ENCODE measurements at places on chromosomes 12 and 14.

DNA sequence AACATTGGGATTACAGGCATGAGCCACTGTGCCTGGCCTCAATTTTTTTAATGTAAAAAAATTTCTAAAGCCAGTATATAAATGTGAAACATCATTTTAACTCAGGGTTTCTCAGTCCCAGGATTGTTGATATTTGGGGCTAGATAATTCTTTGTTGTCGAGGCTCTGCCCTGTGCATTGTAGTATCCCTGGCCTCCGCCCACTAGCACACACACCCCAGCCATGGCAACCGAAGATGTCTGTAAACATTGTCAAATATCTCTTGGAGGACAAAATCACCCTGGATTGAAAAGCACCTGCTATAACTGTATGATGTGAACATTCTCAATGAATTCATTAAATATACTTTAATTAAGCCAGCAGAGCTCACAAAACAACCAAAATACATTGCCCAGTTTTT is 8.4 kb upstream of the CIT start:
- no peak for DNase-seq

DNA sequence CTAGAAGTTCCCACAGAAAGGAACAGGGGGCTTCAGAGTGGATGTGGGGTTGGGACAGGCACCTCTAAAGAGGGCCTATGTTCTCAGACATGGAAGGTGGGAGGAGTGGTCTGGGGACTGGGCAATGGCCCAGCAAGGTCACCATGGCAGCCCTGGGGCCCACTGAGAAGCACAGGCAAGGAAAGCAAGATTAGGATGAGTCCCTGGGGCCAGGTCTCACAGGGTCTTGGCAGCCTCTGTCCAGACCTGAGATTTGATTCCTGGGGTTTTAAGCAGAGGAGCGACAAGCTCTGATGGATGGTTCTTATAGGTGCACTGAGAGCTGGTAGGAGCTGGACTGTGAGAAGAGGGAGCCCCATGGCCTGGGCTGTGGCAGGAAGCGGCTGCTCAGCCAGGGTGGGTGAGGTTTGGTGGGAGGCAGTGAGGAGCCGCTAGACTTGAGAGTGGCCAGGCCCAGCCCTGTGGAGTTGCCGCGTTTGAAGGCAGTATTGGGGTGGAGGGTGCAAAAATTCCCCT is 44.0 kb downstream of the DLK1 start:
- no peak for DNase-seq

GRCh38 chr12:113477842-113478215 is 6.2 kb upstream of the LHX5 start:
- no peak for DNase-seq

DNA sequence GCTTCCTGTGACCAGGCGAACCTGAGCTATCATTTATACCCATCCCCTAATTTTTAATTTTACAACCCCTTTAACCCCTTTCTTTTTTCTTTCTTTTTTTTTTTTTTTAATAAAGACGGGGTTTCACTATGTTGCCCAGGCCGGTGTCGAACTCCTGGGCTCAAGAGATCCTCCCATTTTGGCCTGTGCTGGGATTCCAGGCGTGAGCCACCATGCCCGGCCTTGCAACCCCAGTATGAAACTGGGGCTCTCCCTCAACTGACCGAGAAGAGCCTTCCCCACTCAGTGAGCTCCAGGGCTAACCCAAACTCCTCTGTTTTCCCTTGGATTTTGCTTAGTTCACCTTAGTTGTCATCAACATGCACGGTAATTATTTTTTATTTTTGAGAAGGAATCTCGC is 992 bp downstream of the CPSF2 start:
- DNase-seq: no peak

DNA sequence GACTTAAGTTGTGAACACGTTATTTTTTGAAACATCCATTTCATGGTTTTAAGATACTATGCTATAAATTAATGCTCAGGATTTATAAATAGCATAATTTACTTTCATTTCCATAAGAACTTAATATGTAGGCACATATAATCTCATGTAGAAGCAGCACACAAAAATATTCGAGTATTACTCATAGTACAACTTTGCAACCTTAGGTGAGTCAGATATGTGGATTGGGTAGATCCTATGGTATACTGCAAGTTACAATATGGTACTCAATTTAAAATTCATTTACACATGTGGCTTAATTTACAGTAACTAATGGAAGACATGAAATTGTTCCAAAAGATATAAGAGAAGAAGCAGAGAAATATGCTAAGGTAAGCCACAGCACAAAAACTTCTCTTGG is 26.0 kb downstream of the PSMA3 start:
- no peak for DNase-seq

- no peak for DNase-seq
These were observed 10.2 kb upstream of the SH2B3 start for GRCh38 chr12:111395336-111396187.

DNA sequence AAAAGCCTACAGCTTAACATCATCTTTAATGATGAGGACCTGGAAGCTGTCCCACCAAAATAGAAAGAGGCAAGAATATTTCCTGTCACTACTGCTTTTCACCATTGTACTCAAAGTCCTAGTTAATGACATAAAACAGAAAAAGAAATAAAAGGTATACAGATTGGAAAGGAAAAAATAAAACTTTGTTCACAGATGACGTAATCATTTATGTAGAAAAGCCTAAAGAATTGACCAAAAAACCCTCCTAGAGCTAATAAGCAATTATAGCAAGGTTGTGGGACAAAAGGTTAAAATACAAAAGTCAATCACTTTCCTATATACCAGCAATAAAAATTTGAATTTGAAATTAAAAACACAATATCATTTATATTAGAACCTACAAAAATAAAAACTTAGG is 97.2 kb upstream of the MDGA2 start:
- no peak for DNase-seq

- DNase-seq: no peak
These were observed 609.1 kb downstream of the SOX5 start for GRCh38 chr12:23340351-23340750.

DNA sequence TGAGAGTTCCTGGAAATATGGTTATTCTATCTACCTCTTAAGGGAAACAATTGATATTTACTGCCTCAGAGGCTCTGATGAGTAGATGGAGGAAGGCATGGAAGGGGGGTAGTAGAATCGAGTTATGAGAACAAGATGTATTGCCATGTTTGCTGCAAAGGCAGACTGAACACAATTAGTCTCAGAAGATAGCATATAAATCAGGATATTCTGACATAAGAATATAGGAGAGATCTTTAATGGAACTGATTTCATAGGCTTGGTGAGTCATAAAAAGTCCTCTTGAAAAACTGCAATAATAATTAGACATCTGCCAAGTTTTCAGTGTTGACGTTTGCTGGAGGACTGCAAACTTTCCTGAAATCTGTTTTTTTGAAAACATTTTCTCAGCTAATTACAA is 636.1 kb downstream of the TMTC2 start:
- no peak for DNase-seq

- DNase-seq: no peak
These were observed 9.9 kb upstream of the PPP1R13B start for GRCh38 chr14:103857256-103857655.

- no peak for DNase-seq
These were observed 42.8 kb upstream of the CMKLR1 start for GRCh38 chr12:108381787-108382436.

DNA sequence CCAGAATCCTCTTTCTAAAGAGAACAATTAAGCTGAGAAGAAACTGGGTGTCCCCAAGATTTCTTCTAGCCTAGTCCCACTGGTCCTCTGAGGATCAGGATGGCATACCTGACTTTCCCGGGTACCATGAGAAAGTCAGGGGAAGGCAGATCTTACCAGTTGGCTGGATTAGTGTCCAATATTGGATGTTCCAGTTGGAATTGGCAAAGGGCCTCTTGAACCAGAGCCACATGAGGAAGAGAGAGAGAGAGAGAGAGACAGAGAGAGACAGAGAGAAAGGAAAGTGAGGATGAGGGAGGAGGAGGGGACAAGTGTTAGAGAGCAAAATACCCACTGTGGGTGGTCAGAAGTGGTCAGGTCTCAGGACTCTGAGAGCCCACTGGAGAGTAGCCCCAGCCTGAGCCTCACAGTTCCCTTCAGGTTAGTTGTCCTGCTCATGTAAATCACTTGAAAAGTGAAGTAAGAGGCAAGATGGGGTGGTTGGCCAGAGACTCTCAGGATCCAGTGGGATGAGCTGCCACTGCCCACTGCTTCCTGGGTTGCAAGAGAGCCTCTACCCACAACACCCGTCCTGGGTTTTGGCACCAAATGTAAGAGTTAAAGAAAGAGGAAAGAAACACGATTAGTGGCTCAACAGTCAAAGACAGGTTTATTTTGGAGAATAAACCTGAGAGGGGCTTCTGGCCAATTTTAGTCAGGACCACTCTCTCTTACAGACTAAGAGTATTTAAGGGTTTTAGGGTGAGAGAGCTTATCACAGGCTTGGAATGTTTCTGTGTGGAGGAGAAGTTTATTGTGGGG is 28.4 kb upstream of the A2M start:
- DNase-seq: no peak
